ENCODE measurements at places on chromosomes 5 and 9.

DNA sequence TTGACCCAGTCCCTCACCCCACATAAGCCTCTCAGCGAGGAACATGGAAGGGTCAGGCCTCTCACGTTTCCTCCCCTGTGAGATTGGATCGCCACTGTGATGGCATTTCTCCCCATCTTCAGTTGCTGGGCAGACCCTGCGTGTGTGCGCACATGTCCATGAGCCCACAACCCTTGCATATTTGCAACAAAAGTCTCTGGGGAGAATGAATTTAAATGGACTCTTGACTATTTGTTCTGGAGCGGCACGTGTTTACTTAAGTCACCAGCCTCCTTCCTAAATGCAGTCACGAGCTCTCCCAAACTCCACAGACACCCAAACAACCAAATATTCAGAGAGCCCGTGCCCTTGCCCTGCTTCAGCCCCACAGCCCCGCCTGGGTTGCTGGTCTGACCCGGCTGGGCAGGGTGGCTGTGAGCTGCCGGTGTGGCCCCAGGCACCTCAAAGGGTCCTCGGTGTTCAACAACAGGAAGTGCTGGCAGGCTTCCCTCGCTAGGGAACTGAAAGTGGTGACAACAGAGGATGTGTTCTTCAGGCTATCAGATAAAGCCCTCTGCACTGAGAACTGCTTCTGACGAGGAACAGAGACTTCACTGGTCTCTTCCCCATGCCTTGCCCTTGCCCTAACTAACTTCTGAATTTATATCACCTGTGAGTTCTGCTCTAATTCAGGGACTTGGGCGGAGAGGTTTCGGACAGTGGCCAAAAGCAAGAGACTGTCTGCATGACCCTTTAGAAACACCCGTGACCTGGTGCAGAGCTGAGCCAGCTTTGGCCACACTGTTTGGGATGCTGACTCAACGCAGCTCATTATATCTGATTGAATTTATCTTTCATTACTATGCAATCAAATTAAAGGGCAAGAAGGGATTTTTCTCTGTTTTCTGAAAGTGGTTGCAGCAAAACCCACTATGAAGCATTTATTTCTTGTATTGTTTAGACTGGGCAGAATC lies 19.2 kb upstream of the CD180 start:
- peak; percentile 73 for DNase-seq

DNA sequence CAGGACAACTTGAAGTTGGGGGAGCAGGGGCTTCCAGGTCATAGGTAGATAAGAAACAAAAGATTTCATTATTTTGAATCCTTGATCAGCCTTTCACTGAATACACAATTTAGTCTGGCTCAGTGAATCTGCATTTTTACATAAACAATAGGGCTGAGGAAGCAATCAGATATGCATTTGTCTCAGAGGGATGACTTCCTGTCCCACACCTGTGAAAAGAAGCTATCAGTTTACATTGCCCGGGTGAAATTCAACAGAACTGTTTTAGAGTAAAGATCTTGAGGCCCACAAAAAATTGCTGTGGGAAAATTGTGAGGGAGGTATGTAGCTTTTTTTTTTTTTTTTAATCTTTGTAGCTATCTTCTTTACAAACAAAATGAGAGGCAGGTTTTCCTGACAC lies 38.3 kb downstream of the DNAJB5 start:
- no peak for DNase-seq

GRCh38 chr9:14389657-14390056 lies 75.7 kb upstream of the NFIB start:
- no peak for DNase-seq

DNA sequence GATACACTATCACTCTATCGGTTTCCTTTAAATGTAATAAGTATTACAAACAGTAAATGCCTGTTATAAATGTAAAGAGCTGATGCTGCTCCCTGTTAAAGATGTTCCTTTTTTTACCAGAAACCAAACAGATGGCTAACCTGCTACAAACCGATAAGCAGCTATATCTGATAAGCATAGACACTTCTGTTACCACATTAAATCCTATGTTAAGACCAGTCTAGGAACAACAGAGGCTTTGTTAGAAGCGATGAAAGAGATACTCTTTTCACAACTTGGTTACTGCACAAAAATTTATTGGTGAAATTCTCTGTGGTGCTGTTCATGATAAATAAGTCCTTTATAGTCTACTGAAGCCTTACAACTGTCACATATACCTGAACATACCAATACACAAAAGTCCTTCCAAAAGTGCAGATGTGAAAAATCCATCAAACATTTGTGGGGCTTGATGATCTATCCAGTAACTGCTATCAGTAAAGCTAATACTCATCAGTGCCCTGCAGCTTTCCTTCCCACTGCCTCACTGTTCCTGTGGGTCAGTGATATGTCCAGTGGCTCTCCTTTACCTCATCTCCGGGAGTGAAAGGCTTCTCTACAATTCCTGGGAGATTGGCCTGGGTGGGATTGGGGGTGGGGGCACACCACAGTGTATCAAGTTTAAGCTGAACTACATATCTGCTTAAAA lies 25.8 kb upstream of the PRXL2C start:
- DNase-seq, result no peak

DNA sequence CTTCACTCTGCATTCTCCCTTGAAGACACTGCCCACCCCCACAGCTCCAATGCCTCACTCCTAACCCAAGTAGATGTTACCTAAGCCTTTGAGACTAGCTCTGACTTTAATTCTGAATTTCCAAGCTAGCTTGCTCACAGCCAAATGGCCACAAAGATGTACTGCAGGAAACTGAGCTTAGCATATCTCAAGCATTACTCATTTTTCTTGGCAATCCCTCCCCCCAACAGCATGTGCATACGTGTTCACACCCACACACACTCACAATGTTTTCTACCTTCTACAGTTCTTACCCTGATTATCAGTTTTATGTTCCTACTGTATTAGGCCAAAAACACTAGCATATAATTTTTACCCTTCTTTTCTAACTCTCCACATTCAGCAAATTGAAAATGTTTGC lies 13.7 kb upstream of the GRIA1 start:
- no peak for DNase-seq

DNA sequence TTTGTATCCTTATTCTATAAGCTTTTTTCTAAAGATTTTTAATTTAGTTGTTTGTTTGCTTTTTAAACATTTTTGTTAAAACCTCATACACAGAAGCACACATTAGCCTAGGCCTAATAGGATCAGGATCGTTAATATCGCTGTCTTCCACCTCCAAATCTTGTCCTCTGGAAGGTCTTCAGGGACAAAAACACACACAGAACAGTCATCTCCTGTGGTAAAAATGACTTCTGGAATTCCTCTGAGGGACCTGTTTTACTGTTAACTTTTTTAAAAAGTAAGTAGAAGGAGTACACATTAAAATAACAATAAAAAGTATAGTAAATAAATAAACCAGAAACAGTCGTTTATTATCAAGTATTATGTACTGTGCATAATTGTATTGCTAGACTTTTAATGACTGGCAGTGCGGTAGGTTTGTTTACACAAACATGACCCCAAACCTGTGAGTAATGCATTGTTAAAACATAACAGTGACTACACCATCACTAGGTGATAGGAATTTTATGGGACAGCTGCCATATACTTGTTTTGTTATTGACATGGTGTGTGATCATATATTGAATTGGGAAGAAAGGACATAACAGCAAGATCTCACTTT lies 109.6 kb downstream of the ZCCHC7 start:
- DNase-seq, result no peak
